ENCODE measurements at places on chromosomes 3 and 15.

- DNase-seq, result no peak
Measured at GRCh38 chr15:81562986-81563385, 189.0 kb upstream of the TMC3 start.

DNA sequence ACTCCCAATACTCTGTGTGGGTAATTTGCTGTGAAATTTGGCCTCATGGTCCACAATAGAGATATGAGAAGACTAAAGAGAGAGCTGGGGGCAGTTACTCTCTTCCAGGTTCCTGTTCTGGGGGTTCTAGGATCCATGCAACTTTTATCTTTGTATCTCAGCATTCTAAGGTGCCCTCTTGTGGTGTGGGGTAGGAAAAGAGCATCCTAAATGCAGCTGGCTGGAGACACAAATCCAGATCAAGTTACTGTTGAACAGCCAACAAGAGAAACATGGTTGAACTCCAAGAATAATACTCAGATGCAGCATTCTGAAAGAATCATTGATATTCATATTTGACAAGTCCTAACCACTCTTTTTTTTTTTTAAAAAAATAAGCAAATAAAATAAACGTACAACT is 238.2 kb downstream of the GREM1 start:
- peak; percentile 14 for DNase-seq

DNA sequence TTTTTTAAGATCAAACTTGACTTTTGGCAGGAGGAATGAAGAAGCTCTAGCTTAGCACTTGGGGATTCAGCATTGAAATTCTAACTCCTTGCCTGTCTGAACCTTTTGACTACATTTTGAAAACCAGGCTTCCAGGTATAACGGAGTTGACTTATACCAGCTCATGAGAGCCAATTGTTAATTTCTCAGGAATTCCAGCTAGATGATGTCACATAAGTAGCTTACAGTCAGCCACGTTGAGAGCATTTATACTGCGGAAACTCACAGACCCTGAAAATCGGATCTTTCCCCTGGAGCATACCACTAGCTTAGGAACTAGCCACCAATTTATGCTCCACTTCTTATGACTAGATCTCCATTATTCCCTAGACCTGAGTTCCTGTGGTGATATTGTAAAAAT is 321.4 kb upstream of the DPH6 start:
- no peak for DNase-seq

DNA sequence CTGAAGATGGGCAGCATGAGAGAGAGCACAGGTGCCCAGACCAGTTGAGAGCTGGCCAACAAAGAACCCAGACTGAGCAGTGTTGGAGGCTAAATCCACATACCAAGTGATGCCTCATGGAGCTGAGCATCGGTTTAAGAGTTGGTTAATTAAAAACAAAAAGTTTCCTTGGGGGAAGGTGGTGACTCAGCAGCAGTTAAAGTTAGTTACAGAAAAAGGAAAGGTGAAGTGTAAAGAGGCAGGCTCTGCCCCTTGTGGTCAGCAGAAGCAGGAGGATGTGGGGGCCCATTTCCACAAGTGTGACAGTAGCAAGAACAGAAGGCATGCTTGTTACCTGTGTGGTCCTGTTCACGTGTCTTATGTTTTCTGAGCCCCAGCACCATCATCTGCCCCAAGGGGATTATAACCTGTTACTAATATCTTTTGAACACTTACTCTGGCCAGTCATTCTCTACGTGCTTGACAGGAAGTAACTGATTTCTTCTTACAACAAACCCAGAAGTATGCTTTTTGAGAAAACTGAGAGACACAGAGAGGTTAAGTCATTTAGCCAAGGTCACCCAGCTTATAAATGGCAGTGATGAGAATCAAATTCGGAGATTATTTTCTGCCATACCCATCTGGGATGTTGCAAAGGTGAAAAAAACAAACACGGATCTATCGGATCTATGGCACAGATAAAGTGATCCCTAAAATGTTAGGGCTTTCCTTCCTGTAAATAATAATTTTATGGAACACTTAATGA is 91.0 kb downstream of the EPHB1 start:
- peak; percentile 34 for DNase-seq

DNA sequence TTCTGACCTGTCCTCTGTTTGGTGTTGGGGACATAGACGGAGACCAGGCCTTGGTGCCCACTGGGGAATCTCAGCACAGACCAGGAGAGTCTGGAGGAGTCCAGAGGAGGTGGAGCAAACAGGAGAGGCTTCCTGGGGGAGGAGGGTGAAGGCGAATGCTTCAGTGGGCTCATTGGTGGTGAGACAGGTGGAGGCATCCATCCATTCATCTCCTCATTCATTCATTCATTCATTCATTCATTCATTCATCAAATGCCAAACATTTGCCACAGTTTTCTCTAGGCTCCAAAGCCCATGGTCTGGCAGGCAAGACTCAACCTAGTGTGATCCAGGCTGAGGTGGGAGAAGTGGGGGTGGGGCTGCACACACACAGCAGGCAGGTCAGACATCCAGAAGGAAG is 7.9 kb upstream of the LINGO1 start:
- no peak for DNase-seq

GRCh38 chr3:186782542-186783057 is 777 bp upstream of the EIF4A2 start:
- peak; percentile 50 for DNase-seq

GRCh38 chr3:11322931-11323330 is 50.7 kb downstream of the ATG7 start:
- DNase-seq, result no peak

- no peak for DNase-seq
Measured at GRCh38 chr3:42700366-42701288, 2.0 kb downstream of the HHATL start.

DNA sequence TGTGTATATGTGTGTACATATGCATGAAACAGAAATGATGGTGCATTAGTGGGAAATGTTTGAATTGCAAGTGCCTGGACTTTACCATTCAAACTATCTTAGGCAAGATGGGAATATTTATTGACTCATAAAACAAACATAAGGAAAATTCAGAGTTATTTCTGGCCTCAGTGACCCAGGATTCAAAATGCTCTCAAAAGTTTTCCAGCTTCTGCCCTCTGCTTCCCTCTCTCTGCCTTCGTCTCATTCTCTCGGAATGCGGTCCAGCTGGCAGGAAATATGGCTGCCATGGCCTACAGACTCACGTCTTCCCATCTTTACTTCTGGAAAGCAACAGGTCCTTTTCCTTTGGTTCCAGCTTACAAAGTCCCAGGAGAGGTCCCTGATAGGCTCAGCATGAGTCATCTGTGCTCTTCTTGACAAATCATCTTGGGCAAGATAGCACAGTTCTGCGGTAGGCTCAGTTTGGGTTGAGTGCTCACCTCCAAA is 8.7 kb upstream of the ZNF774 start:
- DNase-seq, result no peak

- DNase-seq, result no peak
Measured at GRCh38 chr3:185693985-185694653, 108.0 kb downstream of the SENP2 start.

- DNase-seq, result no peak
Measured at GRCh38 chr3:102006812-102007485, 157.6 kb downstream of the NFKBIZ start.

GRCh38 chr15:90882781-90883525 is 1.4 kb upstream of the FES start:
- no peak for DNase-seq

- no peak for DNase-seq
Measured at GRCh38 chr15:90036343-90036742, 35.2 kb downstream of the ZNF710 start.

DNA sequence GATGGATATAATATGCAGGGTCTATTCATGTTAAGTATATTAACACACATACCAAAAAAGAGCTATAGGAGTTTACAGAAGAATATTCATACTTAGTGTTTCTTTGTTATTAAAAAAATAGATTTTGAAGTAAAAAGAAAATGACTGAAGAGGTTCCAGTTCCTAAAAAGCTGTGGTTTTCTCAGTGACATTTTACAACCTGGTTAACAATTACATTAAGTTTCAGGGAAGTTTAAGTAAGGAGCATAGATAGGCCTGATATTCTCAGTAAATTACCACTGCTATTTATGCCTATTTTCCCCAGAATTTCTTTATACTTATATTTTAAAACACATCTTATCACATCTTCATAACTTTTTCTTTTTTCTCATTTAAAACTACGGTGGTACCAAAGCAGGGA is 43.6 kb upstream of the SPTSSB start:
- DNase-seq, result no peak

DNA sequence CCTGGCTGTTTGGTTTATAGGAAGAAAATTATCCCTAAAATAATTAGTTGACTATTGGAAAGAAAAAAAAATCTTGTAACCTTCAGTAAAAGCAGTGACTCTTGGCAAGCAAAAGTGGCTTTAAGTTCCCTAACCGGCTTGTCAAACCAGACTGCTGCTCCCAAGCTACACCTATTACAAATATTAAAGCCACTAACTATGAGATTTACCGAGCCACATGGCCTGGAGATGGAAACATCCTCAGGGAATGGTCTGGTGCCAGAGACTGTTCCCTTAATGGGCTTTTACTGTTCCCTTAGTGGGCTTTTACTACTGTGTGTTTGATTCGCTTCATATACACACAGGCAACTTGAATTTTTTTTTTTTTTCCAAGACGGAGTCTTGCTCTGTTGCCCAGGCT is 35.9 kb upstream of the ZNF774 start:
- DNase-seq, result no peak

- no peak for DNase-seq
Measured at GRCh38 chr3:55854494-55854893, 367.4 kb upstream of the WNT5A start.

- DNase-seq, result no peak
Measured at GRCh38 chr3:94990952-94991705, 928.3 kb downstream of the NSUN3 start.

DNA sequence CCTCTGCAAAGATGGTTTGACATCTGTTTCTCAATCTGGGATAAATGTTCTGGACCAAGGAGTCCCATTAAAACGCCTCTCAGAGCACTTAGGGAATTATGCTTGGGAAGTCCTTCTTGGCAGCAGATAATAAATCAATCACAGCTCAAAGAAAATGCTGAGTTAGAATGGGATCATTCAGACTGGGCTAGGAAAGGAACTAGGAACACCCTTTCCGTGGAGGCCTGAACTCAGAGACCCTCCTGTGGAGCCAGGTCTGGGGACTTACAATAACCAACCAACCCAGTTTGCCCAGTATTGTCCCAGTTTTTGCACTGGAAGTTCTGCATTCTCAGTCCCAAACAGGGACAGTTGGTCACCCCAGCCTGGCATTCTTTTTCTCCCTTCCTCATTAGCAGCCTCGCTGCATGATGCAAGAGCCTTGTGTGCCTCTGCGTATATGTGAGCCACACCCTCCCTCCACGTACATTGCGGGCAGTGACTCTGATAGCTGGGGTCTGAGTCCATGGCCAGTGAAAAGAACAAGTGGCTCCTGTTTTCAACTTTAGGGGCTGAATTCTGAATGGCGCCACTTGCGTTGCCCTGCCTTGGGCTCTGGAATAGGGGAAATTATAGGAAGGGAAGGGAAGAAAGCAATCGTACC is 88.7 kb downstream of the SEMA5B start:
- DNase-seq, result no peak

DNA sequence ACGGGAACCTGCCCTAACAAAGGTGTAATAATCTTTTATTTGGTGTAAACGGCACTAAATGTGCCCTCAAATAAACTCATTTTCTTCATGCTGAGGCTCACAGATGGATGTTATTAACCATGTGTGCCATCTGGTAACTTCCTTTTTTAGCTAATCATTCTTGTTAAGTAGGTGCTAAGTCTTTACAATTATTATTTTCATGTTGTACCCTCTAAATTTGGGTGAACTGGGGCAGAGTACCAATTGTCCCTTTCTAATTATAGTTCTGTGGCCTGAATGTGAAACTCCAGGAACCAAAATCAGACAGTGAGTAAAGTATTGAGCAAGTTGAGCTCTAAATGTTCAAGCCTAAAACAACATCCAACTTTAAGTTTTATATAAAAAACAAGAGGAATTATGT is 220.7 kb upstream of the CADM2 start:
- no peak for DNase-seq

GRCh38 chr3:172855037-172855436 is 104.5 kb downstream of the ECT2 start:
- no peak for DNase-seq

DNA sequence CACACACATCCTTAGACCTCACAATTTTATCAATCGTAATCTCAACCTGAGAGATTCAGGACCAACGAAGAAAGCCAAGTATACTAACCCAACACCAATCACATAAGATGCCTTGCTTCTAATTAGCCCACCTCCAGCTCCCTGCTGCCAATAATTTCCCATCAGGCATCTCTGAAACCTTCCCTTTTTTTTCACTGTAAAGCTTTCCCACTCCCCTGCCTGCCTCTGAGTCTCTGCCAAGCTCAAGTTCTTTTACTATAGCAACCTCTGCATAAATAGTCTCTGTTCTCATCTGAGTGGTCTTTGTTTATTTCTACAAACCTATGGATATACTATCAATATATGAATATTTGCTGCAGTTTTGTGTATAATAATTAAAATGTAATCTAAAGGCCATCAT is 86.5 kb downstream of the PIK3CB start:
- no peak for DNase-seq

DNA sequence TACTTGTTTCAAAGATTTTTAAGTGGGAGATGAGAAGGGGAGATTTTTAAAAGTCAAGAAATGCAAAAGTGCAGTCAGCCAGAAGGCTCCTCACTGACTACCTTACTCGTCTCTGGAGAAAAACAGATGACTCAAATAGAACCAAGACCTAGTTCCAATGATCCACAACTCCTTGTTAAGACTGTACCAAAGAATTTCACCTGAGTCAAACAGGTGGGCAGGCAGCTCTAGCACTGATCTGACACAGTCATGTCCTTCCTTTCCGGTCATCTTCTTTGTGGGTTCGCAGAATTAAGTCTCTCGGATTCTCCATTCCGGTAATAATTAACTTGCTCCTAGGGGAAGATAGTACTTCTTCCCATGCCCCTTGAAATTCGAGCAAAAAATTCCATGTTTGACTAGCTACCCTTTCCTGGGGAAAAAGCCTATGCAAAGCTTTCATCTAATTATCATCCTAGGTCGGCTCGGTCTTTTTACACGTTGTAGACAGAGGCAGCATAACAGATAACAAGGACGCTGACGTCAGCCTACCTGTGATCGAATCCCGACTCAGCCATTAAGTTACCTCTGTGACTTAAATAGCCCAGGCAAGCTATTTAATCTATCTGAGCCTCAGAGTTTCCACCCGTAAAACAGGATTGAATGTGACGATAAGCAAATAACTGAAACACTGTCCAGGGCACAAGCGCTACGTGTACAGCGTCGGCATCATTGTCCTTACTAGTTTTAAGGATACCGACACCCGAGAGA is 758 bp downstream of the SELENOK start:
- peak; percentile 61 for DNase-seq

GRCh38 chr15:32878869-32879805 is 161.3 kb downstream of the GREM1 start:
- DNase-seq, result no peak

Data from SW480 (cell line).